ACHN (cell line): ENCODE measurements at places on chromosomes 1 and 21.

DNA sequence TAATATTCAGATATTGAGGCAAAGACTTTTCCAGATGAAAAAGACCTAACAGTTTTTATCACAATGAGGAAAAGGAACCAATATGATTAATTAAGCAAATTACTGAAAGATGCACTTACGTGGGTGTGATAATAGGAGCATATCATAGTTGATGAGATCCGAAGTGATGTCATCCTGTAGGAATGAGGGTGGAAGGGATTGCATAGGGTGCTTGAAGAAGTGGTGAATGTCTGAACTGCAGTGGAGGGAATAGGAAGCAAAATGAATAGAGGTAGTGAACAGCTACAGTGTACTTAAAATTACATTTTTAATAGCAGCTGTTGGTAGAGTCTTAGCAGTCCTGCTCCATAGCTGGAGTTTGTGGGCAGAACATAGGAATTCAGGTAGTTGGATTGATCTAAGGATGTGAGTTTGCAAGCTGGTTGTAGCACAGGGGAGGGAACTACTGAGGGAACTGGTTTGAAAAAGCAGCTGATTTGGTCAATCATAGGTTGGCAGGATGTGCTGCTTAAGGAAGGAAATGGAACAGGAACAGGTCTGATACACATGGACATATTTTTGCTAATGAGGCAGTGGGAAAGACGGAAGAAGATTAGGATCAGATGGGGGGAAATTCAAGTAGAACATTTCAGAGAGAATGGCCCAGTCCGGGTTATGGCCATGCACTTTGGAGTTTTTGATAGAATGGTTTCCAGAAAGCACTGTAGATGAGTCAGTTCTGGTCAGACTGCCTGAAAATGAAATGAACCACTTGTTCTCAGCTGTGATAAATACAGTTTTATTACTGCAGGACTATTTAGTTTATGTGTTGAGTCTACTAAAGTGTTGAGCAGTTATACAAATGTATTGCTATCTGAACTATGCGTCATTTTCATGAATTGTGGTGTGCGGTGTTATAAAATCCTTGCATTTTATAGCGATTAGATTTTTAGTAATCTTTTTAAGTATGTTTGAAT, 155.8 kb downstream of the RYR2 start:
- DNase-seq = no peak

DNA sequence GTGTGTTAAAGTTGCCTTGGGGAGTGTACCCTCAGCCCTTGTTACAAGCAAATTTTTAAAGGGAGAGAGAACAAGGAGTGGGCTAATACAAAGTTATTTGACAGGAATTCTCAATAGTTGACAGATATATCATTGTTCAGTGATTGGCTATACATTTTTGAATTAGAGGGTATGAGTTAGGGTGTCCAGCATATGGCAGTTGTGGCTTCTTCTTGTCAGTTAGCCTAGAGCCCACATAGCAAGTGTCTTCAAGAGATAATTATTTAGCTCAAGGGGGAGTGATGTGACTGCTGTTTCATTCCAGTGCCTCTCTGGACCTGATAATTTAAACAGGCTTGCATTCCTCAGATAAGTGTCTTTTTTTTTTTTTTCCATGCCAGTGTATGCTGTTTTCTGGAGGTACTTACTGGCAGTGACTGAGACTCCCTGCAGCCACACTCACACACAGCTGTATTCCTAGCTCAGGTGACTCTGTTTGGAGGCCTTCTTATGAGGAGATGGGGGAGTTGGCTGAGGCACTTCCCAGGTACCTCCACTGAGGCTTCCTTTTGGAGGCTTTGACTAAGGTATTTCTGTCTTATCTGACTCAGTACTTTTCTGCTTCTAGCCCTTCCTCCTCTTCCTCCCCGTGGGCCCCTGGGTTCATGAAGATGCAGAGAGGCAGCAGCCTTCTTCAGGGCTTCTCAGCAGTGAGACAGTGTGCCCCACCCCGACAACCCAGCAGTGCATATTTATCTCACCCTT, 32.3 kb downstream of the IVNS1ABP start:
- DNase-seq = no peak

- DNase-seq = no peak
These were observed 61.3 kb downstream of the H3-3A start for GRCh38 chr1:226123591-226124471.

GRCh38 chr21:10627316-10627863, 106.0 kb downstream of the TPTE start:
- DNase-seq = no peak

GRCh38 chr1:226778657-226779058, 39.6 kb upstream of the ITPKB start:
- DNase-seq = no peak

DNA sequence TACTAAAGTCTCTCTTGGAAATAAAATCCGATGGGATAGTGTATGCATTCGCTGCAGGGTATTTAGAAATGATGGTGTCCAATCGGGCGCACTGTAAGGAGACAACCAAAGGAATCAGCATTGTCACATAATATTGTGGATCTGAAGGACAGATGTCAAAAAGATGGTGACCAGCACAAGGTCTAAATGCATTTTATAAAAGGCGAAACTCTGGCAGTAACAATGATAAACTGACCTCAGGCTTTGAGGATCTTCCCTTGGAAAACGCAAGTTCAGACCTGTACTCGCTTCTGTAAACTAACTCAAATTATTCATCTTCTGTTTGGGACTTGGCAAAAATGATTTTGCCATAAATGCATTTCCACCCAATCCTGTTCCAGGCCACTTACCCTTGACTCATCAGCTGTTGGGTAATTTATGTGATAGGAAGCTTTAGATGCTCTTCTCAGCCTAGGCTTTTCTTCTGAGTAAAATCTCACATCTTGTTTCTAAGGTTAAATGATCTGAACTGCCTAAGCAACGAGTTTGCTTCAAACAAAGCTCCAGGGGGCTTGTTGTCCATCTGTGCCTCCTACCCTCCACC, 33.8 kb downstream of the STPG1 start:
- DNase-seq = no peak

GRCh38 chr1:1986451-1987141, 17.0 kb downstream of the CFAP74 start:
- DNase-seq = no peak
